ENCODE measurements at places on chromosomes 6 and 20.

DNA sequence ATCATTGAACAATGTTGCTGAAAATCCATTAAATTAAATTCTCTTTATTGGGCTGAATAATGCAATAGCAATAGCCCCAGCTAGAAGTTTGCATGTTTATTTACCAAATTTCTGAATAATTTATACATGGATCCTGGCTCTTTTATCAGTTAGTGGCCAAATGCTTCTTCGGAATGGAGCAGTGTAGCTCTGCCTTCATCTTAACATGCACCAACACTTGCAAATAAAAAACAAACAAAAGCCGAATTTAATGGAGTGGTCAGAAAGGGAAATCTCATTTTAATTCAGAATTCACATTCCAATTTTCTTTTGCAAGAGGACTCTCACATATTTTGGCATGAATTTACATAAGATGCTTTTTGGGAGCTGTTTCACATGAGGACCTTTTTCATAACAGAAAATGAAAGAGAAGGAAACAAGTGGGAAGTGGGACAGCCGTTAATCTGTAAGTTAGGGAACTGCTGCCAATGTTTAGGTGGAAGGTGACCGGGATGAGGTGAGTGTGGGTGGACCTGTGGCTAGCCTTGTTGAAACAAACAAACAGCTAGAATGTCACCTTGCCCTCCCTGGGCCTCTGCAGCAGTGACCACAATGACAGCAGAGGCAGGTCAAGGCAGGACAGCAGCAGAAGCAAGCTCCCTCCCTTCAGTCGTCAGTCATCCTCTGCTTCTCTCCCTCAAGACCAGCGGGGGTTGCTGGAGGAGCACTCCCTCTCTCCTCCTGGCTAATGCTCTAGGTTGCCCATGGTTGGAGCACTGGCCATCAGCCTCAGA, 73.2 kb downstream of the INSM1 start:
- no peak for DNase-seq

- DNase-seq = no peak
Measured at GRCh38 chr6:133337308-133337707, 96.2 kb downstream of the EYA4 start.

- no peak for DNase-seq
Measured at GRCh38 chr6:108454356-108454755, 106.4 kb upstream of the FOXO3 start.

- DNase-seq = no peak
Measured at GRCh38 chr6:27495386-27496135, 22.7 kb upstream of the ZNF184 start.

GRCh38 chr20:1003920-1004697, 2.0 kb upstream of the RSPO4 start:
- no peak for DNase-seq

GRCh38 chr6:44342052-44342451, 398 bp upstream of the SPATS1 start:
- DNase-seq = no peak

- no peak for DNase-seq
Measured at GRCh38 chr6:32216998-32217397, 6.9 kb downstream of the NOTCH4 start.

DNA sequence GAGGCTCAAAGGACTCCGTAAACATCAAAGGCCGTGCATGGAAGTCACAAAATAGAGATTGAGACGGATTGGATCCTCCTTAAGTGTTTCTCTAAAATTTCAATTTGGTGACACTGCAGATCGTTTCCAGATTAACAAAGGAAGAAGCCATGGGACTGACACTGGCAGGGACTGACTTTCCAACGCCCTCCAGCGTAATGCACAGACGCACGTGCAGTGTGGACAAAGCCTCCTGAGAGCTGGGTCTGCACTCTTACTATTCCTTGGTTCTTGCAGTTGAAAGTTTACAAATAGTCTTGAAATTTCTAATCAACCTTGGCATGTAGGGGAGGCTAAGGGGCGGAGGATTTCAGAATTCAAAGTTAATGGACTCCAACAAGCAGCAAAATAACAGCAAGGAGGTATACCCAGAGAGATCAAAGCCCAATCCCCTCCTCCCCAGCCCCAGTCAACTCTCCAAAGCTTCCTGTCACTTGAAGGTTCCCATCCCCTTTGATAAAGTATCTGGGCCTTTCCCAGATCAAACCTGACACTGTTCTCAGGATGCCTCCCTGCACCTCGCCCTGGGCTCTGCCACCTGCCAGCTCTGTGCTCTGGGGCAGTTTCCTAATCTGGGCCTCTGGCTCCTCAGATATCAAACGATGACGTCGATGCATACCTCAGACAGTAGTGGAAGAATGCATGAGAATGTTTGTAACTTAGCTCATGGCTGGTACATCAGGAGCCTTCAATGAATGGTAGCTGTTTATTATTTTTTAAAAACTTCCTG, 106.5 kb upstream of the TRAF3IP2 start:
- DNase-seq = no peak

DNA sequence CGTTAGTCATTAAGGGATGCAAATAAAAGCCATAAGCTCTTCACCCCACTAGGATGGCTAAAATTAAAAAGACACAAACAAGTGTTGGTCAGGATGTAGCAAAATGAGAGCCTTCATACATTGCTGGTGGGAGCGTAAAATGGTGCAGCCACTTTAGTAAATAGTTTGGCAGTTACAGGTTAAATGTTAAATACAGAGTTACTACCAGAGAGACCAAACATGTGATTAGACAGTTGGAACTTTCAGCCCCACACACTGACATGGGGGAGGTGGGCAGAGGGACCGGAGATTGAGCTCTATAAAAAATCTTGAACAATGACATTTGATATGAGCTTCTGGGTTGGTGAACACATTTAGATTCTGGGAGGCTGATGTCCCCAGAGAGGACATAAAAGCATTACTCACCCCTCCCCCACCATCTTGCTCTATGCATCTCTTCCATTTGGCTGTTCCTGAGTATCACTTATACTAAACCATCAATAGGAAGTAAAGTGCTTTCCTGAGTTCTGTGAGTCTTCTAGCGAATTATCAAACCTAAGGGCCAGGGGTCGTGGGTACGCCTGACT, 20.4 kb upstream of the ZNF318 start:
- no peak for DNase-seq

DNA sequence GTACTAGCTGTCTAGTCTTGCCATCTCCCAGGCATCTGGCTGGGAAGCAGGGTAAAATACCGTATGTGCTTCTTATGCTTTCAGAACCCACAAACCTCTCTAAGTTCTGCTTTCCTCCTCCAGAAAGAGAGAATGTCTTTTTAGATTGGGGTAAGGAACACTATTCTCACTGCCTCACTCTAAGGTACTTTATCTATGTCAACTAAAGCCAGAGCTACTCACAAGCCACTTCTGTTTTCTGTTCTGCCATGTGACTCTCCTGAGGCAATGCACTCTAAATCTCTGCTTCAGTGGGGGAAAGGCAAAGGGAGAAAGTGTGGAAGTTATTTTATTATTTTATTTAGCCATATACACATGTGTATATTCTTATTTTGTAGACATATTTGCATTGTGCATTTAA, 15.6 kb downstream of the MEP1A start:
- no peak for DNase-seq

DNA sequence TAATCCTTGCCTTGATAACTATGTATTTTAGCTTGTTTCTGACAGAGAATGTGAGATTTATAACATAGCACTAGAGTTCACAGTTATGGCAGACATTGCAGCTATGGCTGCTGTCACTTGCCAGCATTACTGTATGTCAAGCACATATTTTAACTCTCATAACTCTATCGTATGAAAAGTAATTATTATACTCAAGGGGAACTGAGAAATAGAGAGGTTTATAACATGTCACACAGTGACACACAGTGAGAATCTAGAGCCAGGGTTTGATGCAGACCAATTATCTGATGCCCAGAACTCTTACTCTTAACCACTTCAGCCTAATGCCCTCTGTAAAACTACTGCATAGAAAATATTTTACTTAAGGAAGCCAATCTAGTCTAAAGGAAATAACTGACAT, 1012.4 kb downstream of the GRIK2 start:
- no peak for DNase-seq

DNA sequence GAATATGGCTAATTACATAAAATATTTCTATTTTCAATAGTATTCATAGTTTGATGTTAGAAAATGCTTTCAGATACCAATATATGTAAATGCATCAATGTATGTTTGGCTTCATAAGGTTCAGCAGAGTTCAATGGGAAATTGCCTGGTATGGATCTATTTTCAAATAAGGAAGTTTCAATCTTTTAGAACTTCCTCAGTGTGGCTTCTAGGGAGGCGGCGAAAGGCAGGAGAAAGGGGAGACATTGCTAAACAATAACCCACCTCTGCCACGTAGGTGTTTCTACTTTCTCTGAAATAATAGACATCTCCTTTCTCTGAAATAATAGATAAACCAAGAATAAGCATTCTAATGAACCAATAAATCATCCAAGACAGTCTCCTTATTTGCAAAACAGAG, 237.7 kb upstream of the RAB32 start:
- DNase-seq = no peak

DNA sequence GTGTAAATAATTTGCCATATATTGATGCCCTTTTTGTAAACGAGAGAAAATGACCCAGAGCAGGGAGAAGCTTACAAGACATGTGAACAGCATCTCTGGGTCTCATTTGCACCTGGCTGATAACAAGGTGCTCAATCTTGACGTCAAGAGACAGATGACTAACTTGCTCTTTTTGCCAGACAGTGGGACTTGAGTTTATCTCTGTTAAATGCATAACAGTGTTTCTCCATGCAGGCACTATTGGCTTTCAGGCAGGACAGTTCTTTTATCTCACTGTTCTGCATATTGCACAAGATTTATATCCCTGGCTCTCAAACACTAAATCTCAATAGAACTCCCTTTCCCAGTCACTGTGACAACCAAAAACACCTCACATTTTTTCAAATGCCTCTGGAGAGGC, 56.4 kb downstream of the RFX6 start:
- no peak for DNase-seq

- no peak for DNase-seq
Measured at GRCh38 chr20:51720854-51721253, 47.3 kb downstream of the ATP9A start.

GRCh38 chr6:137873273-137873762, 6.3 kb downstream of the TNFAIP3 start:
- no peak for DNase-seq

GRCh38 chr6:121686611-121687023, 251.2 kb downstream of the GJA1 start:
- no peak for DNase-seq

DNA sequence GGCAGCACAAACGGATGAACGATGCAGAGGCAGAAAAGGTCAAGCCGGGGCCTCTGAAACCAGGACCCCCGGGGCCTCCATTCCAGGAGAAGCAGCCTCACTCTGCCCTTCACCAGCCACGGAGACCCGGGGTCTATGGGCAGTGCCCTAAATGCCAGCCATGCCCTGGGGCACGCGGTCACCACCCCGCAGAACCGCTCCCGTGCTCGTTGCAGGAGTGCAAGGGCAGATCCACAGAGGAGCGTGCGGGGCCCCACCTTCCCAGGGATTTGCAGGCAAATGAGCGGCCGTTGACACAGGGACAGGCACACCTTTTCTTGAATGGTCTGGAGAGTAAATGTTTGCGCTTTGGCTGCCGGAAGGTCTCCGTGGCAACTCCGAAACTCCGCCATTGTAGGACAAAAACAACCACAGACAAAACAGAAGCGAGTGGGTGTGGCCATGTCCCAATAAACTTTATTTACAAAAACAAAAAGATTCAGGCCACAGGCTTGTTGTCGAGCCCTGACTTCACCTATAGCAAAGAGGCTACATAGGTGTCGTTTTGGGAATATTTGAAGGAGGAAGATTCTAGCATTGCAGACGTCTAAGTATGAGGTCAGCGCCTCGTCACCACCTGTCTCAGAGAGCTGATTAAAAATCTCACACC, 163.3 kb downstream of the TAF4 start:
- no peak for DNase-seq

GRCh38 chr6:33597551-33598322, 17.7 kb upstream of the BAK1 start:
- DNase-seq = no peak

DNA sequence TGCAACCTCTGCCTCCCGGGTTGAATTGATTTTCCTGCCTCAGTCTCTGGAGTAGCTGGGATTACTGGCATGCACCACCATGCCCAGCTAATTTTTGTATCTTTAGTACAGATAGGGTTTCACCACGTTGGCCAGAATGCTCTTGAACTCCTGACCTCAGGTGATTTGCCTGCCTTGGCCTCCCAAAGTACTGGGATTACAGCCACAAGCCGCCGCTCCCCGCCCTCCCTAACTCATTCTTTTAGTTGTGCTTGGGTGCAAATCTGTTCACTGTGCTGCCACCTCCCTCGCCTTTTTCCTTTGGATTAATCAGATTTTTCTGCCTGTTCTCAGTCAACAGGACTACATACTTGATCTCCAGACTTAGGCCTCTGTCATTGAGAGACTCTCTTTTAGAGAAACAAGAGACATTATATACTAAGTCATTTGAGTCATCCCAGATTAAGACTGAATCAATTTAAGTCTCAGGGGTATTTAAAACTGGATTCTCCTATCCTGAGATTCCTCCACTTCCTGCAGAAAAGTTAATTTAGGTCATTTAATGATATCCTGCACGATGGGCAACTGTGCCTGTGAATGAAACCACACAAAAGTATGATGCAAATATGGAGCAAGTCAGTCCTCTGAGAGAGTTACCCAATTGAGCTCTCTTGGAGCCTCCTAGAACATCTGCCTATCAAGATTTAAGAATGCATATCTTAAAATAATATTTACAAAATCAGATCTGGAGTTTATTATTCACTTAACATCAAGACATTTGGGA, 136.1 kb upstream of the THEMIS start:
- no peak for DNase-seq

DNA sequence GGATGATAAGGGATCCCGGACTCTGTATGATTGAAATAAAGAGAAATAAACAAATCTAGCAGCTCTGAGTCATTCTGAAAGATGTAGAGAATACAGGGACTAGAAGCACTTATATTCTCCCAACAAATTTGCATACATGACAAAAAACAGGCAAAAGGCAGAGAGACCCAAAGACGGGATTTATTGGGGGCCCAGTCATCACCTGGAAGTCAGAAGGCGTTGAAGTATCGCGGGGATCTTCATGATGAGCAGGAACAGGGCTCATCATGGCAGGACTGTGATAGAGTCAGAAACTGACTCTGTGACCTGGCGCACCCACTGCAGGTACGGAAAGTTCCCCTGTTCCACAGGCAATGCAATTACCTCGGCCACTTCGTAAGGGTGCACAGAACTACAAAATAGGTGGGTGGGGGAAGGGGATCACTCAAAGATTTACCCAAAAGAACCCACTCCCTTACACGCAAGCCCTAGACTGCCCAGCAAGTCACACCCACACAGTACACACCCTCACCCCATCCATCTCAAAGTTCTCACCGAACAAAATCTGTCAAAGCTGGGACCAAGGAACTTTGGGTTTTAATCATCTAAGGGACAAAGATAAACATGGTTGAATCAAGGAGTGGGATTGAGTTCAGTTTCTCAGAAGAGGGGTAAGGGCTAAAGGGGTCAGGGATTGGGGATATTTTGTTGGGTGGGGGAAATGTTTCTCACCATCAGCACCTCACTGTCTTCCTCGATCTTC, 1.4 kb downstream of the CUTA start:
- no peak for DNase-seq

DNA sequence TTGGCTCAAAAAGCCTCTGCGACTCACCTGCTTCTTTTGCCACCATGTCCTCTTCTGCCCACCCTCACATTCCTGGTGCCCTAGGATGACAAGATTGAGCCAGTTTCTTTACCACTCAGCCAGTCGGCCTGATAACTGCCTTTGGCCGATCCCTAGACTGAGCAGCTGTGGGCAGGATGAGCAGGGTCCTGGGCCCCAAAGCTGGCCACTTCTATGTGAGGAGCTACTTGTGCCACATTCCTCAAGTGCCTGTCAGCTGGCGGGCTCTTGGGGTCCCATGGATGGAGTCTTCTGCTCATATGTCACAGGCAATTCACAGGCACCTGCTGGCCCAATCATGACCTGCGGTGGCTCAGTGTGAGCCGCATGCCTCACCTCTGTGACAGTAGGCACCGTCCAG, 16.5 kb downstream of the DYNLRB1 start:
- DNase-seq = no peak

All from cortex of kidney (tissue), 1 donor.